Astrocyte (in vitro differentiated cells and primary cell): ENCODE measurements at places on chromosomes 5 and 9.
A peak's percentile ranks its signal among the peaks of the same experiment; 100 is the strongest.

DNA sequence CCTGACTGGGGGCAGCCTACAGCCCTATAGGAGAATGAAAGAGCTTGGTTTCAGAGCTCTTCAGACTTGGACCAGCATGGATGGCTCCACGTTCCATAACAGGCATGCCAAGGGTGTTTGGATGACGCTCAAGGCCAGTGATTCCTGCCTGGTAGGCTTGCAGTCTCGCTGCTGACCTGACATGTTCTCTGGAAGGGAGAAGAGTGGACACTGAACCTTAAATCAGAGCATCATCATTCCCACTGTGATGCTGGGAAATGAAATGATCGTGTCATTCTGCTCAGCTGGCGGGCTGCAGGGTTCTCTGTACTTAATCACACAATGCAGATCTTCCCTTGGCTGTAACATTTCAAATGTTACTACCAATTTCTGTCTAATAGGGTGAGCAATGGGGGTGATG is 57.0 kb downstream of the CFAP90 start:
- no peak for DNase-seq

DNA sequence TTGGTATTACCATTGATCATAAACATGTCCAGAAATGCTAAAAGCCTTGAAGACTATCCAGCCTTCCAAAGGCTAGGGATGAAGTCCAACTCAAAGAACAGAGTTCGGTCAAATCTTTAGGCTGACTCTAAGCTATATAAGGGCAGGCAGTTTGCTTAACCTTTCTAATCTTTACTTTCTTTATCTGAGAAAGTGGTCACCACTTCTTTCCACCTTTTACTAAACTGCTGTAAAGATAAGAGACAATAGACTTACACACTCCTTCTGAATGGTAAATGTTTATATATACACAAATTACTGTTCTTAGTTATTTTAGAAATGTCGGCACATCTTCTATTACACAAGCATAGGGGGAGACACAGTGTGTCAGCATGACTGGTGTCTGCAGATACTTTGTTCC is 100.4 kb downstream of the NREP start:
- DNase-seq: no peak

DNA sequence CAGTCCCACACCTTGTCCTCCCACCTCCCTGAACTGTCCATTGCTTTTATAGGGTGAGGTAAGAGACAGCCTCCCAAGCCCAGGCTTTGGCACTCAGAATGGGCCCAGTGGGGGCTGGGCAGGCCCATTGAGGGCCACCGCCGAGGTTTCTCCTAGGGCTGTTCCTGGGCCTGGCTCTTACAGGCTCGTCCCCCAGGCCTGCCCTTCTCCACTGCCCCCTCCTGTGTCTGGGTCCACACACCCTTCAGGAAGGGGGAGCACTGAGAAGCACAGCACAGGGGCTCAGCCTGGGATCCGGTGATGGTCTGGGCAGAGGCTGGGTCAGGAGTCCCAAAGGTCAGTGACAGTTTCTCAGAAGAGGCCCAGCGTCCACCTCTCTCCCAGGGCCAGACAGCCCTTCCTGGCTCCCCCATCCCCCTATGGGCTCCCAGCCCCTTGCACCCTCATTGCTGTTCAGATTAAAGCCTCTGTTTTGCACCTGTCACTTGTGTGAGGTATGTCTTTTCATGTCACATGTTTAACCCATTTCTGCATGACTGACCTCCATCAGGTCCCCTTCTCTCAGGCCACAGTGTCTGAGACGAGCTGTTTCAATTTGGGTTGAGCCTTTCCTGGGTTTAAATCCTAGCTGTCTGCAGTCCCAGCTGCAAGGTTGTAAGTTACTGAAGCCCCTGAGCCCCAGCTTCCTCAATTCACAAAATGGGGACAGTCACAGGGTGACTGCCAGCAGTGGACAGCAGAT is 29.4 kb downstream of the IER5L start:
- no peak for DNase-seq

GRCh38 chr9:81389569-81389993 is 299.8 kb downstream of the TLE1 start:
- DNase-seq: peak; percentile 100

DNA sequence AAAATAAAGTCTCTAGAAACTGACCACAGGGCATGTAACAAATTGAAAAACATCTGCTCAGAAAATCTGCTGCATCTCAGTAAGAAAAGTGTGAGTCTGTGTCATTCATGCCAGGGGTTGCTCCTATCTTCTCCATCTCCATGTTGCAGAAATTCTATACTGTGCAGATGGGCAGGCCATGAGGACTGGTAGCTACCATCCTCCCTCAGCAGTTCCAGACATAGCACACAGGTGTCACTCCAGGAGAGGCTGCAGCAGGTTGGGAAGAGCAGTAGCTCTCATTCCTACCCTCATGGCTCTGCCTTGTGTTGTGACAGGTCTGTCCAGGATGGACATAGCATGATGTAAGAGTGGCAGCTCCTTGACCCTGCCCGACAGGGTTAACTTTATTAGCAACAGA is 173.4 kb downstream of the NDUFS4 start:
- DNase-seq: no peak

- no peak for DNase-seq
Observed at GRCh38 chr5:540071-540905, 16.0 kb upstream of the SLC9A3 start.

DNA sequence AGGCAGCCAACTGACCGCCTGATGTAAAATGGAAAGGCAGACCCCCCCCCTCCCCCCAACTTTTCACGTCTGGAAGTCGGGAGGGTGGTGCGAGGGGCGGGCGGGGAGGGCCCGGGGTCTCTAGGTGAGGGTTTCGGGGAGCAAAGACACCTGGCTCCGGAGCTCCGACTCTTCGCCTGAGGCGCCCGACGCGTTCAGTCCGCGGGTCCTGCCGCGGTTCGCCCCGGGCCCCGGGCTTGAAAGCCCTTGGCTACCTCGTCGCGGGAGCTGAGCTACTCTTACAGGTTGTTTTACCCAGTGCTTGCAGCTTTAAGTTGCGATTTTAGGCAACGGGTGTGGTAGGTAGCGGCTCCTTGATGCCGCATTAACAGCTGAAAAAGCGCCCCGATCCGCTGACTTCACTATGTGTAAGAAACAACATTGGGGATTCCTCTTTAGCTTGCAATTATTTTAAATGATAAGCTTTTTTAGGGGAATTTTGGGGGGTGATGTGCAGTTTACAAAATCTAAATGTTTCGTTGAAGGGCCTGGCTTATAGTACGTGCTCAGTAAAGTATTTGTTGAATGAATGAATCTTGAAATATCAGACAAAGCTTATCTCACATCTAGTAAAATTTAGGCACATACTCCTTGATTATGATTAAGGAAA is 722 bp downstream of the CDC42SE2 start:
- DNase-seq: no peak
